Neural progenitor cell (in vitro differentiated cells): ENCODE measurements at places on chromosomes 13 and 19. TPM values are rescaled to one million over a fixed set of nuclear protein-coding genes. Genes with fewer than 3 reads are reported as not detected.

GRCh38 chr13:40345654-40346372, 320.6 kb downstream of the FOXO1 start:
- DNase-seq, result peak; percentile 37
- H3K4me3 ChIP-seq, result no peak overlapping the region
- no peaks in the 10 kb centered on the region for H3K36me3 ChIP-seq
- H3K27me3 ChIP-seq, result peaks cover 69% of the 10 kb centered on the region
- peaks cover 27% of the 10 kb centered on the region for H3K4me1 ChIP-seq

DNA sequence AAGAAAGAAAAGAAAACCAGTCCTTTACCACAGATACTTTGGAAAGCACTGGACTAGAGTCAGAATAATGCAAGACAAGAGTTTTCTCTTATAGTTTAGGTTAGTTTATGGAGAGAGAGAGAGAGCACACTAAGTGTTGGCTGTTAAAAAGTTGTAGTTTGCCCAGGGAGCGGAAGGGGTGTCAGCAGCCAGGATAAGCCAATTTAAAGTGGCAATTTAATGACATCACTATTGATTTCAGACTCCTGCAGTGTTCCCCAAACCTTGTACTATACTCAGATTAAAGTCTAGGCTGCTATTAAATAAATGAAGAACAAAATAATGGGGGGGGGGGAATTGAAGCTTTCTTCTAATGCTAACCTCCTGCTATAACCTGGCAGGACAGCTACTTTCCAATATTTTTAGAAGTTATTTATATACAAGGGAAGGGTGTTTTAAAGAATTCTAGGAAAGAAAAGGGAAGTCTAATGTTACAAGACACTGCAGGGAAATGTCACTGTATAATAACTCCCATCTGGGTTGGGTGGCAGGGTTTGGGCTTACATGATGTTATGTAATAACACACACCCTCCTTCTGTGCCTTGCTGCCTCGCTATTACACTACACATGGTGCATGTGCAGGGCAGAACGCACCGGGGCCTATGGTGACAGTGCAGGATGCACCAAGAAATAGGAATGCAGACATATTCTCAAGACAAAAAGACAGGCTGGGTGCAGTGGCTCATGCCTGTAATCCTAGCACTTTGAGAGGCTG, 19.9 kb downstream of the TPT1 start:
- H3K4me3 ChIP-seq, result no peak overlapping the region
- H3K27me3 ChIP-seq, result no peaks in the 10 kb centered on the region
- H3K4me1 ChIP-seq, result no peaks in the 10 kb centered on the region
- H3K27ac ChIP-seq, result no peak overlapping the region
- no peaks in the 10 kb centered on the region for H3K36me3 ChIP-seq
- no peak for DNase-seq

- H3K4me3 ChIP-seq, result no peak overlapping the region
- peak; percentile 81 for DNase-seq
- no peaks in the 10 kb centered on the region for H3K27me3 ChIP-seq
- H3K27ac ChIP-seq, result no peak overlapping the region
- H3K36me3 ChIP-seq, result no peaks in the 10 kb centered on the region
Observed at GRCh38 chr13:69199664-69200063, 908.0 kb upstream of the ATXN8OS start.

The C1QTNF9B gene
- not detected in 2 replicates for total RNA-seq

The KLK4 gene
- 0.68 TPM in 1 of 2 replicates, not detected in the other for total RNA-seq
